ENCODE measurements at places on chromosomes 2 and 18. TPM values are rescaled to one million over a fixed set of nuclear protein-coding genes. Genes with fewer than 3 reads are reported as not detected.

- no peak overlapping the region for H3K4me3 ChIP-seq
- peaks cover 33% of the 10 kb centered on the region for H3K4me1 ChIP-seq
- no peaks in the 10 kb centered on the region for H3K36me3 ChIP-seq
- H3K27ac ChIP-seq, result peak overlapping the region; percentile 64
- no peak for DNase-seq
These were observed 679.0 kb upstream of the ID2 start for GRCh38 chr2:8002765-8003393.

- H3K36me3 ChIP-seq, result no peaks in the 10 kb centered on the region
- H3K4me3 ChIP-seq, result no peak overlapping the region
- no peaks in the 10 kb centered on the region for H3K27me3 ChIP-seq
These were observed 46.4 kb upstream of the IL1RL1 start for GRCh38 chr2:102264952-102265351.

- peaks cover 39% of the 10 kb centered on the region for H3K4me1 ChIP-seq
- no peaks in the 10 kb centered on the region for H3K27me3 ChIP-seq
- peak overlapping the region; percentile 82 for H3K4me3 ChIP-seq
- H3K36me3 ChIP-seq, result no peaks in the 10 kb centered on the region
- no peak for DNase-seq
These were observed 1.3 kb upstream of the BAZ2B start for GRCh38 chr2:159617646-159618045.

The FAM228A gene
- total RNA-seq, result 1.1 TPM

DNA sequence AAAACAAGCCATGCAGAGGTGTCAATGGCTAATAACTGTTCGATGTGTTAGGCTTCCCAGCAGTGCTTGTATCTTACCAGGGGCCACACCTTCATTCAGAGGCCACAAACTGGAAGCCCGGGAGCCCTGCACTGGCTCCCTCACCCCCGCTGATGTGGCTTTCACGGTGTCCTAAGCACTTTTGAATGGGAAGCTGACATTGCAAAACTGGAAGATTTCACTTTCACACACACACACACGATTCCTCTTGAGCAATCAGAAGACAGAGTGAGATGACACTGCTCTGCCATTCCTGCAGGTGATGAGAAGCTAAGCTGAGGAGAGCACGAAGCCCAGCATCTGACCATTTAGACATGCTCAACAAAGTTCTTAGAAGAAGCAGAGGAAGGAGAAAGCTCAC, 8.6 kb upstream of the ZNF407 start:
- no peak overlapping the region for H3K4me3 ChIP-seq
- peaks cover 40% of the 10 kb centered on the region for H3K27me3 ChIP-seq
- H3K36me3 ChIP-seq, result peaks cover 6% of the 10 kb centered on the region
- no peak for DNase-seq
- H3K27ac ChIP-seq, result no peak overlapping the region

The HSPE1 gene
- total RNA-seq, result 96.4 TPM

DNA sequence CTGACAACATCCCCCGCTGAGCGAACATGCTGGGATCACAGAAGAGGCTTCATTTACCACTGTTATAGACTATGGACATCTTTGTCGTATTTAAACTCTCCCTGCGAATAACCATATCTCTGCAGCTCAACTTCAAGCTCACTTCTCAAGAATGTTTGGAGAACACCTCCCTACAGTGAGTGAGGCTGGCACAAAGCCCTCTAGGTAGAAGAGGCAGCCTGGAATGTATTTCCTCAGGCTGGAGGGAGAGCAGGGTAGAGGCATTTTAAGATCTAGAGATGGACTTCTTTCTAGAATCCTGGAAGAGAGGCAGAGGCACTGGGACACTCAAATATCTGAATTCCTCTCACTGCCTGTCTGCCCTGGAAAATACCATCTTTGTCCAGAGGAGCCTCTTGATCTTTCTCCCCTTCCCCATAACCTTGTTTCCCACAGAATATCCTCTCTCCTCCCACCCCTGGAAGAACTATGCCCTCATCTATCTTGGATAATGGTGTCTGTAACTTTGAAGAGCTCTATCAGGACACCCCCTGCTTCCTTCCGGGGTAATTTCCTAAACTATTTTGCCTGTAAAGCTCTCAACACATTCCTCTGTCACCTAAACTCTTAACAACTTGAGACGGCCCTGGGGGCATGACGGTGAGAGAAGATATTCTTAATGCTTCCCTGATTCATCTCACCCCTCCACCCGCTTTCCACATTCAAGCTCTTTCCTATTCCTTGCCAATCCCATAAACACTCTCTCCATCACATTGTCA, 2.4 kb upstream of the ANTXR1 start:
- no peaks in the 10 kb centered on the region for H3K36me3 ChIP-seq
- no peak for DNase-seq
- H3K27ac ChIP-seq, result no peak overlapping the region

DNA sequence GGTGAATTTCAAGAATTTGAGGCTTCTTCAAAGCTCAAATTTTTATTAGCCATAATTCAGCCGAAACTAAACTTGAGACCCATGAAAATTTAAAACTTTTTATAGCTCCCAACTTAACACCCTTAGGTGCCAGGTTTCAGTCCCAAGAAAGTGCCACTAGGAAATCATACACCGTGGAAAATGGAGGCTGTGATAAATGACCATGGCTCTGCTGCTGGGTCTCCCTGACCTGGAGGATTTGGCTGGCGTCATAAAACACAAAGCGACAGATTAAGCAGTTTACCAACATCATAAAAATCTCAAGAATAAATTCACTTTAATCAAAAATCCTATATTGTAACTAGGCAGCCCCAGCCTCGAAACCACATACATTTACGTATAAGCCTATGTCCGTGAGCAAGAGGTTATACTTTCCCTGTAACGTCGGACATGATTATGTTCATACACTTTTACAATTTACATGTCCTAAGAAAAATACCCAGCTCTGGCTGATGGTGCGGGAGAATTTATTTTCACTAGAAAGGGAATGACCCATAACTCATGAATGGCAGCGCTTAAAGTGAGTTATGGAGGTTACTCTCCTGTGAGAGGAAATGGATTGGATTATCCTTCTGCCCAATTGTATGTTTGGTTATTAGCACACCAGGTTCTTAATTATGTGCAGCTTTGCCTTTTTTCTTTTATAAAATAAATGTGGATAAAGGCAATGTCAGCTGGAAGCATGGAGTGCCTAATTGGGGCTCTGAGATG, 329.4 kb downstream of the AGPS start:
- H3K27me3 ChIP-seq, result no peaks in the 10 kb centered on the region
- H3K36me3 ChIP-seq, result peaks cover 2% of the 10 kb centered on the region
- peak overlapping the region; percentile 34 for H3K4me3 ChIP-seq
- H3K27ac ChIP-seq, result peak overlapping the region; percentile 92

Data from mesothelial cell of epicardium (in vitro differentiated cells).